Effector memory CD8-positive, alpha-beta T cell (primary cell): ENCODE measurements at places on chromosomes 13 and 19.
A peak's percentile ranks its signal among the peaks of the same experiment; 100 is the strongest.

- H3K4me3 ChIP-seq, result peak overlapping the region; percentile 73
- H3K4me1 ChIP-seq, result peaks cover 13% of the 10 kb centered on the region
- peak; percentile 52 for DNase-seq
- peaks cover 6% of the 10 kb centered on the region for H3K36me3 ChIP-seq
Observed at GRCh38 chr13:26785838-26786630, 25.4 kb upstream of the GPR12 start.

GRCh38 chr19:12055784-12056183 is 3.0 kb upstream of the ZNF878 start:
- H3K27ac ChIP-seq, result no peak overlapping the region
- peaks cover 39% of the 10 kb centered on the region for H3K27me3 ChIP-seq
- no peaks in the 10 kb centered on the region for H3K36me3 ChIP-seq
- no peak overlapping the region for H3K4me3 ChIP-seq

DNA sequence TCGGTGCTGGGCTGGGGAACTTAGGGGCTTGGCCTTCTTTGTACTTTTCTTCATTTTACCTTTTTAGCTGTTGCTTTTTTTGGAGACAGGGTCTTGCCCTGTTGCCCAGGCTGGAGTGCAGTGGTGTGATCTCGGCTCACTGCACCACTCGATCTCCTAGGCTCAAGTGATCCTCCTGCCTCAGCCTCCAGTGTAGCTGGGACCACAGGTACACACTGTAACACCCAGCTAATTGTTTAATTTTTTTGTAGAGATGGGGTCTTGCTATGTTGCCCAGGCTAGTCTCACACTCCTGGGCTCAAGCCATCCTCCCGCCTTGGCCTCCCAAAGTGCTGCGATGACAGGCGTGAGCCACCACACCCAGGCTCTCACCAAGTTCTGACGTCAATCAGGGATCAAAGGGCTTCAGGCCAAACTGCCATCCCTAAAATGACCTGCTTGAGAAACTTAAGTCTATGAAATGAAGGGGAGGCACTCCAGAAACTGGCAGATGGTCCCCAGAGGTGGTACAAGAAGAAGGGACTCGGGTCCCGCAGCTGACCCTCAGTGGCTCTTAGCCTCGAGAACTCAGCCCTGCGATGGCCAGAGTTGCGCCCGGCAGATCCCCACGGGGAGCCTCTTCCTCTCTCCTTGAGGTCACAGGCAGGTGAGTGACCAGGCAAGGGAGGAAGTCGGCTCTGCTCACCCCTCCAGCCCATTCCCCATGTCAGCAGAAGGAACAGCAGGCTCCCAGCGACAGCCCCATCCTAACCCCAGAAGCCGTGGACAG is 61.7 kb downstream of the GNG7 start:
- H3K4me1 ChIP-seq, result peaks cover 12% of the 10 kb centered on the region
- H3K36me3 ChIP-seq, result peaks cover 4% of the 10 kb centered on the region
- no peak overlapping the region for H3K4me3 ChIP-seq
- peak overlapping the region; percentile 25 for H3K27ac ChIP-seq
- no peak for DNase-seq

DNA sequence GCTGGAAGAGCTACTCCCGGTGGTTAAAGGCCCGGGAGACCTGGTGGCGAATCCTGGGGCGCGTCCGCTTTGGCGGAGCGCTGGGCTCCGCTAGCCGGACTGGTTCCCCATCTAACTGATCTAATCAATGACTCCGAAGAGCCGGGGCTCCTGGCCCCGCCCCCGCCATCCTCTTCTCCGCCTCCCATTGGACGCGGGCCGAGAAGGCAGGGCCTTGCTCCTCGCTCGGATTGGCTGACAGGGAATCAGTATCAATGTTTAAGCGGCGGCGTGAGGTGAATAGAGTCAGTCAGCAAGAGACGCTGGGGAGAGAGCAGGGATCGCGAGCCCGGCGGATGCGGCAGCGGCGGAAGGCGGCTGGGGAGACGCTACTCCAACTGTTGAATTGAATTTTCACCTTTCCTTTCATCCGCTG is 1.7 kb upstream of the PCDH17 start:
- no peak for DNase-seq
- H3K36me3 ChIP-seq, result no peaks in the 10 kb centered on the region
- H3K27me3 ChIP-seq, result peaks cover 49% of the 10 kb centered on the region
- peak overlapping the region; percentile 65 for H3K27ac ChIP-seq
- H3K4me1 ChIP-seq, result peaks cover 19% of the 10 kb centered on the region
- peak overlapping the region; percentile 68 for H3K4me3 ChIP-seq

- DNase-seq, result no peak
- no peaks in the 10 kb centered on the region for H3K36me3 ChIP-seq
- H3K27ac ChIP-seq, result peak overlapping the region; percentile 26
Observed at GRCh38 chr13:75764251-75764925, 128.3 kb downstream of the LMO7 start.

GRCh38 chr19:44603201-44603945 is 10.0 kb upstream of the IGSF23 start:
- H3K36me3 ChIP-seq, result no peaks in the 10 kb centered on the region
- H3K27ac ChIP-seq, result no peak overlapping the region
- no peak overlapping the region for H3K4me3 ChIP-seq
- H3K27me3 ChIP-seq, result peaks cover 26% of the 10 kb centered on the region

GRCh38 chr19:44557933-44558332 is 28.5 kb upstream of the CEACAM20 start:
- no peak overlapping the region for H3K4me3 ChIP-seq
- no peak overlapping the region for H3K27ac ChIP-seq
- H3K4me1 ChIP-seq, result no peaks in the 10 kb centered on the region
- H3K27me3 ChIP-seq, result peaks cover 10% of the 10 kb centered on the region

- H3K4me1 ChIP-seq, result peaks cover 9% of the 10 kb centered on the region
- DNase-seq, result no peak
- H3K4me3 ChIP-seq, result no peak overlapping the region
- H3K27me3 ChIP-seq, result no peaks in the 10 kb centered on the region
- H3K36me3 ChIP-seq, result peaks cover 78% of the 10 kb centered on the region
- no peak overlapping the region for H3K27ac ChIP-seq
Observed at GRCh38 chr19:39381910-39382611, 8.8 kb downstream of the PAF1 start.

DNA sequence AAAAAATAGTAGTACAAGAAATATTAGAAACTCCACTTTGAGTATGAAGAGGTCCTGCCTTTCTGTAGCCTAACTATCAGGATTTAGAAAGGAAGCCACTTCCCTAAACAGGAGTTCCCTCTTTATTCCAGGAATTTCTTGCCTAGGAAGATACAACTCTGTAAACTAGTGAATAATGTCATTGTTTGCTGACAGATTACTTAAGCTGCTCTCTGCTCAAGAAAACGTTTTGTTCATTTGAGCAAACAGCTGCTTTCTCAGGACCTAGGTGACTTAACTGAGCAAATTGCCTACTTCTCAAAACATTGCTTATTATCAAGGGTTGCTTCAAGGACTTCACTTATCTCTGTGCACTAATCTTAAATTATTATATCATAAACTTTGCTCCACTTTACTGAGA is 1419.4 kb upstream of the SLC10A2 start:
- no peaks in the 10 kb centered on the region for H3K27me3 ChIP-seq
- H3K27ac ChIP-seq, result no peak overlapping the region
- H3K4me1 ChIP-seq, result no peaks in the 10 kb centered on the region
- no peak overlapping the region for H3K4me3 ChIP-seq
- H3K36me3 ChIP-seq, result no peaks in the 10 kb centered on the region

DNA sequence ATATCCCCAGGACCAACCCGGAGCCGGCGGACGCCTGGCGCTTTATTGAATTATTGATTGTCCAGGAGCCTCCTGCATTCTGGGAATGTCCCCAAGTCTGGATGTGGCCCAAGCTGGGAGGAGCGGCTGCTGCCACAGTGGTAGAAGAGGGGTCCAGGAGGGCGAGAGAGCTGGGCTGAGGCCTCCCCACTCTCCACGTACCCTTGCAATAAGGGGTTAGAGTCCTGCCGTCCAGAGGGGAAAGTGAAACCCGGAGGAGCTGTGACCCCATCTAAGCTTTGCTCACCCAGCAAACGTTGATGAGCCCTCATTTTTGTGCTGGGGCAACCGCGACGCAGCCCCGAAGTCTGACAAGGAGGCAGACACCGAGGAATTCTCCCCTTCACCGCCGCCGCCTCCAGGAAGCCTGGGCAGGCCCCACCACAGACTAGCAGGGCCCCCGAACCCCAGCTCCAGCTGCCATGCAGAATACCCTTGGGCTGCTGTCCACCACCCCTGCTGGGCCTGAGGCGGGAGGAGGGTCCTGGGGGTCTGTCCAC is 1.4 kb upstream of the C2CD4C start:
- no peak for DNase-seq
- H3K4me1 ChIP-seq, result peaks cover 6% of the 10 kb centered on the region
- no peak overlapping the region for H3K4me3 ChIP-seq
- H3K27ac ChIP-seq, result no peak overlapping the region
- no peaks in the 10 kb centered on the region for H3K36me3 ChIP-seq
- peaks cover 19% of the 10 kb centered on the region for H3K27me3 ChIP-seq

DNA sequence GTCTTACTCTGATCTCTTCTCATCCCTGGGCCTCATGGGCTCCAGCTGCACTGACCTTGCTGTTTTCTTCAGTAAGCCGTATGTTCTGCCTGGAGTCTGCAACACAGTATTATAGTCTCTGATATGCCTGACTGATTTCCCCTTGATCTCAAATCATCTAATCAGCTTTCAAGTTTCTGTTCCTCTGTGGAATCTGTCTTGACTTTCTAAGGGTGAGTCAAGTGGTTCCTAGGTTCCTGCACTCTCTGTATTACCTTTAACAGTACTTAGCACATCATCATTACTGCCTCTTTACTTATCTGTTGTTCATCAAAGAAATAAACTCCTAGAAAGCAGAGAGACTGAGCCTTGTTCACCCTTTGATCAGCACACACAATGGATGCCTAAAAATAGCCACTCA is 350.7 kb downstream of the LMO7 start:
- H3K27me3 ChIP-seq, result no peaks in the 10 kb centered on the region
- no peak overlapping the region for H3K27ac ChIP-seq
- H3K4me1 ChIP-seq, result no peaks in the 10 kb centered on the region
- no peak for DNase-seq

GRCh38 chr13:40613192-40613818 is 53.1 kb downstream of the FOXO1 start:
- no peaks in the 10 kb centered on the region for H3K27me3 ChIP-seq
- H3K4me1 ChIP-seq, result peaks cover 62% of the 10 kb centered on the region
- peaks cover 38% of the 10 kb centered on the region for H3K36me3 ChIP-seq
- H3K27ac ChIP-seq, result peak overlapping the region; percentile 97
- peak; percentile 66 for DNase-seq

DNA sequence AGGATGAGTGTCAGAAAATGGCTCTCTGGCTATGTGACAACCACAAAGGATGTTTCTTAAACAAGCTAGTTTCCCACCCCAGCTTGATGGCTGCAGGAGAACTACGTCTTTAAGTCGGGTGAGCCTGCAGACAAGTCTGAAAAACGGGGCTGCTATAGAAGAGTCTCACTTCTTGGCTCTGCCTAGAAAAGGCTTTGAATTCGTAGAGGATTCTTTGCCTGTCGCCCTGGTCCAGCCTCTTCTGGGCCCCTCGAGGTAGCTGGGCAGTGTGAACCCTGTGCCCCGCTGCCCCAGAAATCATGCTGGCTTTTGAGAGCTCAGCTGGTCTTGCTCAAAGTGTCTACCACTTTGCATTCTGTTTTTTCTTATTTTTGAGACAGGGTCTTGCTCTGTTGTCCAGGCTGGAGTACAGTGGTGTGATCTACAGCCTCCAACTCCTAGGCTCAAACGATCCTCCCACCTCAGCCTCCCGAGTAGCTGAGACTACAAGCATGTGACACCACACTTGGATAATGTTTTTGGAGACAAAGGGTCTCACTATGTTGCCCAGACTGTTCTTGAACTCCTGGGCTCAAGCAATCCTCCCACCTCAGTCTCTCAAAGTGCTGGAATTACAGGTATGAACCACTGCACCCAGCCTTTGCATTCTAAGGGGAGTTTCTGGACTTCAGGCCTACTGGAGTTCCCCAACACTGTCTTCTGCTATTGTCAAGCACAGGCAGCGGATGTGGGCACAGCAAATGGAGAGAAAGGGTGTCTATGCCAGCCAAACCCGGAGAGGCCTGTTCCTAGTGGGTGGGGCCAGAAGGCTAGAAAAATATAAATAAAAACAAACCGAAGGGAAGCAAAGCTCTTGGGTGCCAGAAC is 6.5 kb downstream of the CEBPA start:
- H3K36me3 ChIP-seq, result peaks cover 7% of the 10 kb centered on the region
- H3K4me1 ChIP-seq, result peaks cover 12% of the 10 kb centered on the region
- peaks cover 57% of the 10 kb centered on the region for H3K27me3 ChIP-seq
- H3K4me3 ChIP-seq, result no peak overlapping the region
- DNase-seq, result no peak
- no peak overlapping the region for H3K27ac ChIP-seq

DNA sequence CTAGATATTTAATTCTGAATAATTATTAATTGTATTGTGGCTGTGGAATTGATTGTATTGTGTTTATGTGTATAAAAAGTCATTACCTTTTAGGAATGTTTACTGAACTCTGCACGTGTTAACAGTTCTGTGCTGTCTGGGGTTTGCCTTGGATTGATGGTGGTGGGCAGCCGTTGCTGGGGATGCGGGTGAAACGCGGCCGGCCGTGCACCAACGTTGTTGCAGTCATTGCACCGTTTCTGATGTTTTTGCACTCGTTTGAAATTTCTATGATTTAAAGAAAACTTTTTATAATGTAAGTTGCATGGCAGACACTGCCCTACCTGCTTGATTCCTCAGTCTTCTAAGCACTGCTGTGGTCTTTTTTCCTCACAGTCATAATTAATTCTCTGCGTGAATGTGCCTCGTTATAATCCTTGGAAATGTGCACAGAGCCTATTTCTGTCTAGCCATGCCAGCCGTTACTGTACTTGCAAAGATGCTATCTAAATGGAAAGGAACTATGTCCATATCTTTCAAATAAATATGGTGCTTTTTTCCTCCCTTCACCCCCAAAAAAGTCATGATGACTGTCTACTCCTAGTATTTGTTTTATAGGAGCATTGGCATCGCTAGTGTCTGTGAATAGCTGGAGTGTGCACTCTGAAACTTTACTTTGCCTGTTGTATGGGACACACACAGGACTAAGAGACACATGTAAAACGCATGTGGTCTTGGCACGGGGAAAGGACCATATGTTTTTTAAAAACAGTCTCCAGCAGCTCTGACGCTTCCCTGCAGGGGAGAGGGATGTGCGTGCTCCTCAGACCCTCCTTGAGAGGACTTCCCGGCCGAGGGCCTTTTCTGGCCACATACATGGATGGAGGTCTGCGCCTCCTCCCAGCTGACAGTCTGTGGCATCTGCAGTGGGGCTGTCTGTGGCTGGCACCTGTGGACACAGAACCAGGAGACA is 40.7 kb upstream of the MCF2L start:
- DNase-seq, result no peak
- H3K4me3 ChIP-seq, result no peak overlapping the region
- peaks cover 80% of the 10 kb centered on the region for H3K27me3 ChIP-seq
- H3K36me3 ChIP-seq, result no peaks in the 10 kb centered on the region

- peaks cover 18% of the 10 kb centered on the region for H3K4me1 ChIP-seq
- H3K36me3 ChIP-seq, result peaks cover 6% of the 10 kb centered on the region
- no peak for DNase-seq
- H3K27me3 ChIP-seq, result peaks cover 53% of the 10 kb centered on the region
Observed at GRCh38 chr19:3098141-3098514, 4.0 kb downstream of the GNA11 start.

- H3K27ac ChIP-seq, result peak overlapping the region; percentile 96
- H3K27me3 ChIP-seq, result no peaks in the 10 kb centered on the region
- peaks cover 19% of the 10 kb centered on the region for H3K36me3 ChIP-seq
- no peak for DNase-seq
Observed at GRCh38 chr13:60398379-60398891, 1.4 kb downstream of the TDRD3 start.

GRCh38 chr19:39507715-39508364 is 7.1 kb upstream of the SELENOV start:
- peaks cover 24% of the 10 kb centered on the region for H3K4me1 ChIP-seq
- peaks cover 14% of the 10 kb centered on the region for H3K36me3 ChIP-seq
- no peak for DNase-seq
- H3K4me3 ChIP-seq, result peak overlapping the region; percentile 80
- no peak overlapping the region for H3K27ac ChIP-seq
